ENCODE measurements at places on chromosomes 11 and 22.

- DNase-seq: no peak
These were observed 1.3 kb downstream of the TOLLIP start for GRCh38 chr11:1307998-1308742.

- DNase-seq: no peak
These were observed 12.2 kb upstream of the OR10D3 start for GRCh38 chr11:124170801-124171586.

DNA sequence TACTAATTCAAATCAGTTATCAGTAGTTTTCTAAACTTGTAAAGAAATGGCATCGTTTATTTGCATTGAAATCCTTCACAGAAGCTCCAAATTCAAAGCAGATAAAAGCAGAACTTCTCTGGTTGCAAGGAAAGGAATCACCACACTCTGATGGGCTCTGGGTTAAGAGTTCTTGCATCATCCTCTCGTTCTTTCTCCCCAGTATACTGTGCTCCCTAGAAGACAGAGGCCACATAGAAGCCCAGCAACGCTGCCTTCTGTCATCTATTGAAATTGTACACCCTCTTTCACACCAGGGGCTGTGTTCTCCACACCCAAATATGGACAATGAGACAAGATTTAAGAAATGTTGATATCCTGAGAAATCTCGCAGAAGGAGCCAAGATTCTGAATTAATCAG lies 29.3 kb downstream of the FAT3 start:
- no peak for DNase-seq

DNA sequence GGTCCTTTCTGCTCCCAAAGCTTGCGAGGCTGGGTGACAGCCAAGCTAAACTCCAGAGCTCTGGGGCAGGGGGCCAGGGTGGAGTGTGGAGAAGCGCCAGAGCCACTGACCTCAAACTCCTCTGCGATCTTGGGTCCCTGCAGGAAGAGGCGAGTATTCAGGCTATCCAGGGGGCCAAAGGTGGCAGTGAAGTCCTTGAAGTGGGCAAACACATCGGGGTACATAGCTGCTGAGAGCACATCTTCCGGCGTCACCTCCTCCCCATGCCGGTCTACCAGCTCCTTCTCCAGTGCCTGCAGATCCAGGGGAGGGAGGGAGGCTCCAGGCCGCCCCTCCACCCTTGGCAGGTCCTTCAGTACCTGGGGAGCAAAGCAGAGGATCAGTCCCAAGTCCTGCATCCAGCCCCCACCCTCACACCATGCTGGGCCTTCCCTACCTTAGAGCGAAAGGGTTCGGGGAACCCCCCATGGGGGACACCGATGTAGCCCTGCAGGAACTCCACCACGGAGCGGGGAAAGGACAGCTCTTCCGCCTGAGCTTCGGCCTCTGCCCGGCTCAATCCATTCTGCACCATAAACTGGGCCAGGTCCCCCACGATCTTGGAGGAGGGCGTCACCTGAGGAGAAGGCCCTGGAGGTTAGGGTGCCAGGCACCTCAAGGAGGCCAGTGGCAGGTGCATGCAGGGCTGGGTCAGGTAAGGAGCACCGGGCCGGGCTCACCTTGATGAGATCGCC lies 6.4 kb downstream of the RCE1 start:
- no peak for DNase-seq

DNA sequence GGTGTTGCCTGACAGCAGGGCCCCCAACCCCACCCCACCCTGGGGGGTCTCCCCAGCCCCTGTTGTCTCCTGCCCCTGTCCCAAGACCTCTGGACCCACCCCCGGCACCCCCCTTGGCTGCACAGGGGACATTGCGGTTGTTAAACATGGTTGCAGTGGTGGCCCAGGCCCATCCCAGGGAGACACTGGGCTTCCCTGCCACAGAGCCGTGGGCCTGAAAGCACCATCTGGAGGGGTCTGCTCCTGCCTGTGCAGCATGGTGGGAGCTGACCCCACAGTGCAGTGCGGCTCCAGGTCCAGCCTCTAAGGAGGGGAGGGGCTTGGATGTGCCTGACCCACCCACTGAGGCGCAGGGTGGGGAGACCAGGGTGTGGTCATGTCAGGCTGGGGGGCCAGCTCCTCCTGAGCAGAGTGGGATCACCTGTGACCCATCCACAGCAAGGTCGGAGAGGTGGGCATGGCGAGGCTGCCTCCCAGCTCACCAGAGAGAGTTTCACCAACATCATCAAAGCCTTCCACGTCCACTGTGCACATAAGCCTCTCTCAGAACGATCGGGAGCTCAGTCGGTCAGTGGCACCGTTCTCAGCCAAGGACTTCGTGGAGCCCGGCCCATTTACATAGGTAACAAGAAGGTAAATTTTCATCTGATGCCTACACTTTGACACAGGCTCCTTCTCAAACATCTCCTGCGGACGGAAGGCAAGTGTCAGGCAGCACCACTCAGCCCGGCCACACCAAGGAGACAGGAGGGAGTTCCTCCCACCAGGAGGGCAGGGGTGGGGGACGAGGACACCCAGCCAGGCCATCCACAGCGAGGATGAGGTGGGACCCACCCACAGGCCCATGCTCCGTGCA lies 201.1 kb downstream of the BRD1 start:
- DNase-seq: no peak

DNA sequence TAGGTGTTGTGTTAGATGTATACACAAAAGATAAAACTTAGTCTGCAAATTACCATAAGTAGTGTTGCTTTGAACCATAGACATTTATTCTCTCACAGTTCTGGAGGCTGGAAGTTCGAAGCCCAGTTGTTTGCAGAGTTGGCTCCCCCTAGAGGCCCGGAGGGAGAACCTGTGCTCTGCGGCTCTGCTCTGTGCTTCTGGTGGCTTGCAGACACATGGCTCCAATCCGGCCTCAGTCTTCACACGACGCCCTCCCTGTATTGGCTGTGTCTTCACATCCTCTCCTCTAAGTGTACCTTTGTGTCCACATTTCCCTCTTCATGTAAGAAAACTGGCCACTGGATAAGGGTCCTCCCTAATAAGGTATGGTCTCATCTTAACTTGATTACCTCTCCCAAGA lies 128.4 kb downstream of the OPCML start:
- no peak for DNase-seq

GRCh38 chr11:35615921-35616900 lies 2.0 kb upstream of the FJX1 start:
- DNase-seq: peak; percentile 64

DNA sequence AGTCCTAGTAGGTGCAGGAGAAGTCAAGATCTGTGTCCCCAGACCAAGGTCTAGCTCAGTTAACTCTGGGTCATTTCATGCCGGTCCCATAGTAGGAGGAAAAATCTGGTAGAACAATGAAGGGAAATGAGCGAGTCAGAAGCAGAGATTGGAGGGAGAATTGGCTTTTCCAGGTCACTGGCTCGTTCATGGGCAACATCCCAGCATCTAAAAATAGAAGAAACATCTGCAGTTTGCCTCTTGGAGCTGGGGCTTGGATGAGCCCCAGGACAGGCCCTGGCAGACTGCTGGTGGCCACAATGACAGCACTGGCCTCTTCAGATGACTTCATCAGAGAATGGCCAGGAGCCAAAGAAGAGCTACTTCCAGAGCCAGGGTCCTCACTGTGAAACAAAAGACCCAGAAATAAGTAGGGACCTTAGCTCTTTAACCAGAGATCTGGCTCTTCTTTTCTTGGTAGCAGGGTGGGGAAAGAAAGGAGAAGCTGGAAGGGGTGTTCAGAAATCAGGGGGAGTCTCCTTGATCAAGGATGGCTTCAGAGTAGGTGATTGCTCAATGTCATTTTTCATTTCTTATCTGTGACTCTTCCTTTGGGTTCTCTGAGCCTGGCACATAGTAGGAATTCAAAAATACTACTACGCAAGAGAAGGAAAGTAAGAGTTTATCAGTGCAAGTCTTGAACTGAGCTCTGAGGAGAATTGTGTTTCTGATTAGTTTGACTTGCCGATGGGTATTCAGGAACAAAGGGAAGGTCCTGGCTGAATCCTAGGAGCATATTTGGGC lies 102.6 kb downstream of the TMPRSS5 start:
- DNase-seq: no peak

DNA sequence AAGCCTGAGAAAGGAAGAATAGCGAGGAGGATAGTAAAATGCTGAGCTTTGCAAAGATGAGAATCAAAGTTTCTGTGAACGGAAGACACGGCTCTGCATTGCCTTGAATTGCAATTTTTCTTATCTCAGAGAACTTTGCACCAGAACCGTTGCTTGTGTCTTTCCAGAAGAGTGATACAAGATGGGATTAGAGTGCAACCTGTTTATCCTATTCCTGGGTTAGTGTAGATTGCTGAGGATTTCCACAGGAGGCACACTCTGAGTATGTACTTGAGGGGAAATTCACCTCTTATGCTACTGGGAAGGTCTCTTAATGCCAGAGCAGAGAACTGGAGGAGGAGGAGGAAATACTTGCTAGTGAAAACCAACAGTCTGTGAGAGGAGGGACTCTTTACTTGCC lies 377.5 kb downstream of the OPCML start:
- no peak for DNase-seq

DNA sequence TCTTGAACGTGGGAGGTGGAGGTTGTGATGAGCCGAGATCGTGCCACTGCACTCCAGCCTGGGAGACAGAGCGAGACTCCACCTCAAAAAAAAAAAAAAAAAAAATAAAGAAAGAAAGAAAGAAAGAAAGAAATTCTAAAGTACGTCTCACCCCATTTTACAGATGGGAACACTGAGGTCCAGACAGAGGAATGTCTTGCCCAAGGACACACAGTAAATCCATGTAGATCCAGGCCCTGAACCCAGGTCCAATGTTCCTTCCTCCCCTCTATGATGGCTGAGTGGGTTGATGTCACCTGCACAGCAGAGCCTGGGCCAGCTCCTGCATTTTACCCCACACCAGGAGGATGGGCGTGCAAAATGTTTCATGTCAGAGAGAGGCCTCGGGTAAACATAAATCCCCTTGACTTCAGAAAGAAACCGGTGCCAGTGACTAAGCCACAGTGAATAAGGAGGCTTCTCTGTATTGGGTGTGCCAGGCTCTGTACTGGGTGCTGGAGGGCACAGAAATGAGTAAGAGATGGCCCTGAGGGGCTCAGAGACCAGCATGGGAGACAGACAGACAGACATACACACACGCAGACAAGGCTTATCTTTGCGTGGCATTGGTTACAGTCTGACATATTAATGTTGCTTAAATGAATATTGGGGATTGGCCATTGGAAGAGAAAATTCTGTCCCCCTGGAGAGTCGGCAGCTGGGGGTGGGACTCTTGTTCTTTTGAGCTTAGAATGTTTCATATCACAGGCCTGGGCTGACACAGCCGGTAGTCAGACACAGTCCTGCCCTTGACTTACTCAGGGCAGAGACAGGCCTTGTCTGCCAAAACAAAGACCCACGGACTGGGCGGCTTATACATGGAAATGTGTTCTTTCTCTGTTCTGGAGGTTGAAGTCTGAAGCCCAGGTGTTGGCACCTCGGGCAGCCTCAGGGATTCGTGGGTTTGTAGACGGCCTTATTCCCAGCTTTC lies 105.4 kb downstream of the MIAT start:
- no peak for DNase-seq

- DNase-seq: peak; percentile 40
These were observed 19.7 kb upstream of the APOL3 start for GRCh38 chr22:36180038-36180880.

GRCh38 chr11:68003846-68004550 lies at the start of gene UNC93B1:
TSS of gene UNC93B1 (minus strand) at chr11:68004097. CDS start at chr11:68004043, 54 bp downstream.
- DNase-seq: peak; percentile 47

DNA sequence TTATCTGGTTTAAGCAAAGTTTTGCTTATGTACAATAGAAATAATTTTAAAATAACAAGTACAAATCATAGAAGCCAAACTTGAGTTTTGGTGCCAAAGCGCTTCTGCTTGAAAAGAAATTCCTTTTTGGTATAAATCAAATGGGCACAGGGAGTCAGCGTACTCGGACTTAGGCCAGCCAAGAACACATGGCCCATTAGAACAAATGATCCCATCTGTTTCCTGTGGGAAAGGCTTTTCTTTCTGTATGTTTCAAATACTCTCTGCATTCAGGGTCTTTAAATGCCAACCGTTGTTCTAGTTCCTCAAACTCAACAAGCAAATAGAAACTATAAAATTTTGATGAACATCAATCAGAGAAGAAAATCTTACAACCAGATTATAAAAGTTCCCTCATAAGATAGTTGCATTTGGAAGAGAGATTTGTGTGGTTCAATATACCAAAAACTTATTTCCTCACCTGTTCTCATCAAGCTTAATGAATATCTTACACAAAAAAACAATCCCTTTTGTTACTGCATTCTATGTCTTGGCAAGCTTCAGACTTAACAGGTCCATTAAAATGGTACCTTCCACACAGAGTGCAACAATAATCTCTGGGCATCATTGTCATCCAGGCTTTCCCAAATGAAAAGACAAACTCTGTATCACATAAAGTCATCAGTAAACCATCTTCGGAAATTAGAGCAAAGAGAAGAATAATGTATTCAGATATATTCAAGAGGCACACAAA lies 739.8 kb upstream of the API5 start:
- no peak for DNase-seq

Data from SK-N-DZ (cell line).